ENCODE measurements at places on chromosomes 5 and 9.

DNA sequence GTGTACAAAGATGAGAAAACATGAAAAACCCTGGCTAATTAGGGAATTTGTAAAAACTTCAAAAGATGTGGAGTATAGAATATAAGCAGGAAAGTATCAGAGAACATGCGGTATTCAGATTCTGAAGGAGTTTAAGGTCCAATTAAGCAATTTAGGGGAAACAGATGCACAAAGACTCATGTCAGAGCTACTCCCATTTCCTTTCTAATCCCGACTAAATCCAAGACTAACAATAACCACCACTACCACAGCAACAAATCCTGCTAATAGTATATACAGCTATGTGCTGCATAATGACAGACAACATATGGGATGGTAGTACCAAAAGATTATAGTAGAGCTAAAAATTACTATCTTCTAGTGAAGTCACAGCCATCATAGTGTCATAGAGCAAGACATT, 102.1 kb downstream of the LURAP1L start:
- DNase-seq, result no peak

DNA sequence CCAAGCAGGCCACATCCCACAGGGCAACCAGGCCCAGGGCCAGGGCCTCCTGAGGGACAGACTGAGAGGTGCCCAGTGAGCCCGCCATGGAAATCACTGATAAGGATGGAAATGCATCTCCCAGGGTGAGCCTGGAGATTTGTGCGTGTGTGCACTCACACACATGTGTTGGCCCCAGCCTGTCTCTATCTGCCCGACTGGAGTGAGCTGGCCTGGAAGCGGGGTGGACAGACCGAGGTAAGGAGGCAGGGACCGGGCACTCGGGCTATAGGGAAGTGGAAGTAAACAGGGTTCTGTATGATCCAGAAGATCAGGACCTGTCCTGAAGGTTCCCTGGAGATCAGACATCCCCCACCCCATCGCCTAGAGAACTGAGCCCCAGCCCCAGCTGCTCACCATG, 17.4 kb downstream of the GFI1B start:
- no peak for DNase-seq

DNA sequence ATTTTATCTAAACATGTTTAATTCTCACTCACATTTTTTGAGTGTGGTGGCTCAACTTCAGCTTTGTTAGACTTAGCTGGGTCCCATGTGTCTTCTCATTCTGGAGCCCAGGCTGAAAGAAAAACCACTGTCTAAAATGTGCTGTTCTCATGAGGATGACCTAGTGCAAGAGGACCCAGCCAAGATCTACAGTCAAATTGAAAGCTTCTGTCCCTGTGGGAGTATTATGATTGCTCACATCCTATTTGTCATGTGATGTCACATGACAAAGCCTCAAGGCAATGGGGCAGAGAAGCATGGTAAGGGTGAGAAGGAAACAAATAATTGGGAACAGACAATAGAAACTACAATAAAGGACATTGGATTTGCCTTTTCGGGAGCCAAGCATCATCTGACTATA, 113.4 kb upstream of the ASTN2 start:
- DNase-seq, result no peak

DNA sequence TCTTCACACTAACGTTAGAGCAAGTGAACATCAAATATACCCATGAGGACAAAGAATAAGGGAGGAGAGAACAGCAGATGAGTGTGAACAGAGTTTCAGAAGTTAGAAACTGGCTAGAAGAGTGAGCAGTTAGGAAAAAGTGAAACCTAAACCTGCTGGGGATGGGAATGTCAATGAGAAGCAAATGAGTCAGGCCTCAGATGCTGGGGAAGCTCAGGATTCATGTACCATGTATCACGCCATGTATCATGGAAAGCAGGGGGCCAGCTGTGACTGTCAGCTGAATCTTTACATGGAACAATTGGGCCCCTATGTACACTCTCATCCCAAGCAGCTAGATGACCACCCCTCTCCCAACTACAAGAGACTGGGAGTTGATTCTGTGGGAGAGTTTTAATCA, 16.2 kb downstream of the GDF9 start:
- DNase-seq, result no peak

DNA sequence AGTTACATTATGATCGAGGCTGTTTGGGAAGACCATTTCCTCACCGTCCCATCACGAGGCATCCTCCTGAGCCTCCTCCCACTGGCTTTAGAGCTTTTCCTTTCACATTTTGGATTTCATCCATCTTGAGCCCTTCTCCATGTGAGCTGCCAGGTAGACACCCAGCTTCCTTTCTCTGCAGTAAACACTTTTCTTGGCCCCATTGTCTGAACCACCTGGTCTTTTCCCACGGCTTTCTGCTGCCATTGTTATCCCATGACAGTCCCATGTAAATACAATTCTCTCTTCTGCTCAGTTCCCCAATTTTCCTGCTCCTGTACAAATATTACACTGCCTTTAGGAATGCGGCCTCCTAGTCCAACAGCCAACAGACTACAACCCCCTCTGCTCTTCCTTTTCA, 24.1 kb downstream of the UBE2QL1 start:
- no peak for DNase-seq
